Hepatic stellate cell (primary cell): ENCODE measurements at places on chromosomes 4 and X.

DNA sequence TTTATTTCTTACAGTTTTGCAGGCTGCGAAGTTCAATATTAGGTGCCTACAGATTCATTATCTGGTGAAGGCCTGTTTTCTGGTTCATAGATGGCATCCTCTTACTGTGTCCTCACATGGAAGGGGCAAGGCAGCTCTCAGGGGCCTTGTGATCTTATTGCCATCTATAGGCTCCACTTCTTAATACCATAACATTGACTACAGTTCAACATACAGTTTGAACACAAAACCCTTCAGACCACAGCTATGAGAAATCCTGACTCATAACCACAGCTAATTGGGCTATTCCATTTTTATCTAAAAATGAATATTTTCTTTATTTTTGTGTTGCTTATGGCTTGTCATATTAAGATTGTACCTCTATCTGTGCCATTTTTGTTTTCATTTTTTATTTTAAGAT is 72.3 kb downstream of the STAG2 start:
- peak; percentile 16 for DNase-seq

- DNase-seq: no peak
Observed at GRCh38 chrX:11097933-11098332, 13.2 kb upstream of the HCCS start.

GRCh38 chrX:113522814-113523213 is 682.2 kb upstream of the AMOT start:
- DNase-seq: no peak

DNA sequence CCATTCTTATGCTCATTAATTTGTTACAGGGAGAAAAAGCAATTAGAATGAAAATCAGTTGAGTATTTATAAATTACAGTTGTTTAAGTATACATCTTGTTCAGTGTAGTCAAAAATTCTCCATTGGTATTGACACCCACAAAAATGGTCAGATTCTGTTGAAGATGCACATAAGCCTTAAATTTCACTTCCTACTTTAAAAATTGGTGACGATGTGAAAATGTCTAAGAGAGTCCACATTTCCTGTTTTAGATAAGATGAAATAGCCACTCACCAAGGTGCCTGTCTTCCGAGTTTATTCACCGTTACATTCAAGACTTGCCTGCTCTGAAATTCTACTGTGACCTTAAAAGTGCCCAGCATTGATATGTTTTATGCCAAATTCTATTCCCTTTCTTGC is 93.6 kb downstream of the GPR143 start:
- no peak for DNase-seq

- peak; percentile 79 for DNase-seq
Observed at GRCh38 chr4:182929296-182929695, 12.1 kb upstream of the DCTD start.
